Activated CD4-positive, alpha-beta T cell treated with anti-CD3 and anti-CD28 coated beads for 36 hours (primary cell): ENCODE measurements at places on chromosomes 6 and 20.
A peak's percentile ranks its signal among the peaks of the same experiment; 100 is the strongest.

DNA sequence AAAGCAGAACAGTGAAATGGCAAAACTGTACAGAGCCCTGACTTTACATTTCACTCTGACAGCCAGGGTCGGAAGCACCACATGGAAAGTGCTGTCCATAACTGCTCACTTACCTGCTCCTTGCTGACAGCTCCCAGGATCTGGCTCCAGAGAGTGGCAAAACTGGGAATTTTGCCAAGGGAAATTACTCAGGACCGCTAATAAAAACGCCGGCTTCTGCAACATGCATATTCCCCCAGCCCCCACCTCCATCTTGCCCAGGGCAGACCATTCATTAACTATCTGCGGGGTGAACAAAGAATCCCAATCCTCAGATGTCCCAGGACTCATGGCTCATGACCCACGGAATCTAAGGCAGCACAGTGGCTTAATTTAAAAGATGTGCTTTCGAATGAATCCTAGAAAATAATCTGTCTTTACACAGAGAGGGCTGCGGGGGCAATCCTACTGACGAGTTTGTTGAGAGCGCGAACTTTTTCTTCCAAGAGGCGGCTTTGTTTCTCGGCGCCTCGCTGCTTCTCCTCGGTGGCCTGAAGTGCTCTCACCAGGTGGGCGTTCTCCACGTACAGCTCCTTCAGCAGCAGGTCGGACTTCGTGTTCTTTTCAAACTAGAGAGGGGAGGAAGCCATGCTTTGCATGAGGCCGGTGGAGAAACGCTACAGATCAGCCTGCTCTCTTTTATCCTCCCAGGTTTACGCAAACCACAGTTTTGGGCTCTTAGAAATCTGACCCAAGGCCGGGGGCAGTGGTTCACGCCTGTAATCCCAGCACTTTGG, 45.8 kb downstream of the GINS1 start:
- DNase-seq: no peak

DNA sequence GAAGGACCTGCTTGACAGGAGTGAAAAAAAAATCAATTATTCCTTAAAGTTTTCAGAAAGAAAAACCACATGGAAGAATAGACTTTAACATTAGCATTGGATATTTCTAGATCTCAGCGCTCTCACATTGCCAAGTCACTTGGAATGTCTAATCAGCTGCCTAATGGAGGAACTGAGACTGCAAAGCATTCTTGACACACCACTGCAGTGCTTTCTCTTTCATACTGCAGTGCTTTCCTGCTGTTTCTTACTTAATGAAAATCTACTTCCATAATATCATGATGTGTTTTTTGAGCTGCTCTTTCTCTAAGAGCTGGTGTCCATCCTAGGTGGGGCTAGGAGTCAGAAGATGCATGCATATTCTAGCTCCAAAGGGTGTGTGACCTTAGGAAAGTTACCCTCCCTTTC, 20.4 kb upstream of the MCM3 start:
- no peak for DNase-seq

- DNase-seq: no peak
These were observed 51.0 kb downstream of the EDN3 start for GRCh38 chr20:59351157-59352040.

- no peak for DNase-seq
These were observed 73.6 kb upstream of the TIAM2 start for GRCh38 chr6:154921482-154921881.

DNA sequence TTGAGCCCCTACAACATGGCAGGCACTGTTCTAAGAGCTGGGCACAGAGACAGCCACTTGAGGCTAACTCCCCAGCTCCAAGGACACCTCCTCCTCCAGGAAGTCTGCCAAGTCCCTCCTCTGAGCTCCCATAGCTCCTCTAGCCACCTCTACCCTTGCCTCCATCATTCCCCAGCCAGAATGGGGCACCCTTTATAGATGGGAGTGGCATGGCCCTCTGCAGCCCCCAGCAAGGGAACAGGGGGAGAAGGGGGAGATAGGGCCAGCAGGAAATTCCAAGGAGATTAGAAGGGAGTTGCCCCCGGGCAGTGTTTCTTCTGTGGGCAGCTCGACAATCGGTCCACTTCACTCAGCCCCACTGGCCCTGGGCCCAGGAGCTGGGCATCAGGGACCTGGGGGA, 19.7 kb upstream of the TLDC2 start:
- no peak for DNase-seq

DNA sequence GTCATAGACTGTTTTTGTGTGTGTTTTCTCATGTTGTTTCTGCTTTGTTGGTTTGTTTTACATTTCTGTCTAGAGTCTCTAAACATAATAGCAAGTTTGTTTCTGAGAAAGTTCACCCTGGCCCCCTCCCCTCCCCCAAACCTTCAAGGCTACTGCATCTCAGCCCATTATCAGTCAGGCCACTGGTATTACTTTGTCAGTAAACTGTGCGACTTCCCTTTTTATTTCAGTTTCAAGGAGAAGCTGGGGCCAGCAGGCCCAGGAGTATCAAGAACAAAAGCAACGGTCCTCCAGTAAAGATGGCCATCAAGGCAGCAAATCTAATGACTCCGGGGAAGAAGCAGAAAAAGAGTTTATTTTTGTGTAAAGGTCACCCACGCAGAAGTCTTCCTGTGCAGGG, 32.8 kb upstream of the SCGN start:
- no peak for DNase-seq

DNA sequence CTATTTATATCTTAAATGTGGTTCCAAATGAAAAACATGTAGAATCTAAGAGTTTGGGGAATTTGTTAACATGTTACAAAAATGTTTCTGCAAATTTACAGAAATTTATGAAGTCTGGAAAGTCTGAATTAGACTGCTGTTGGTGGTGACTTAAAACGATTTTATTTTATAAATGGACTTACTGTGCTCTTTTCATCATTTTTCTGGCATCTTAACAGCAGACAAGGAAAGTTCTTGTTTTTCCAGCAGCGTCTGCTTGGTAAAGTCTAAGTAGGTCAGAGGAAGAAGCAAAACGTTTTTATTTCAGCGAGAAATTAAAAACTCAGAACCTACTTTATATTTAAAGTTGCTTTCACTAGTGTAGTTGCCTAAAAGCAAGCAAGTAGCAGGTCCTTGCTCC, 48.6 kb upstream of the COL9A1 start:
- DNase-seq: no peak

DNA sequence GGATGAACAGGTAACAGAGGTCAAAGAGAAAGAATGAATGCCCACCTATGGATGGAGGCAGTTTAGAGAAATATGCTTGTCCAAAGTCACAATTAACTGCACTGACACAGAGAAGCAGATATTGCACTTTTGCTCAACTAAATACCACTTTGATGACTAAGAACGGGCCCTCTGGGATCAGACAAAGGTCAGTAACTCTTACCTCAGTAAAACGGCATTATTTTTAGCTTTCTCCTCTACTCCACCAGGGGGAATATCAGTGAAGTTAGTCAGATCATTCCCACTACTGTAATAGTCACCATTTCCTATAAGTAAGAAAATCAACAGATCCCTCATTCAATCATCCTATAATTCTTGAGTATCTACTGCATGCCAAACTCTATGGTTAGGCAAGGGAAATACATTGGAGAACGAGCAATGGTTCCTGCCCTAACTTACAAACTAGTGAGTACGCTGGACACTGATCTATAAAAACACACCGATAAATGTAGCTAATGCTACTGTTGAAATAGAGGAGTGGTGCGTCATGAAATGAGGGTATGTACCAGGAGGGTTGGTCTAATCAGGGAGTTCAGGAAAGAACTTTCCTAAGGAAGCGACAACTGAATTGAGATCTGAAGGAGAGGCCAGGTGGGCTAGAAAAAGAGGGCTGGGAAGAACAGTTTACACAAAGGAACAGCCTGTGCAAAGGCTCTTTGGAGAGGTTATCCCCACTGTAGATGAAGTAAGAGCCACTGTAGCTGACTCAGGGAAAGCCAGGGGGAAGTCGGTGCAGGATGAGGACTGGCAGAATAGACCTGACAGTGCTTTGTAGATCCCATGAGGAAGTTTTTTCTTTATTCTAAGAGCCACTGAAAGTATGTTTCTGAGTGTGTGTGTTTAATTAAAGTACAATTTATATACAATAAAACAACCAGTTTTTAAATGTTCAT, 9.2 kb downstream of the ECI2 start:
- DNase-seq: no peak

DNA sequence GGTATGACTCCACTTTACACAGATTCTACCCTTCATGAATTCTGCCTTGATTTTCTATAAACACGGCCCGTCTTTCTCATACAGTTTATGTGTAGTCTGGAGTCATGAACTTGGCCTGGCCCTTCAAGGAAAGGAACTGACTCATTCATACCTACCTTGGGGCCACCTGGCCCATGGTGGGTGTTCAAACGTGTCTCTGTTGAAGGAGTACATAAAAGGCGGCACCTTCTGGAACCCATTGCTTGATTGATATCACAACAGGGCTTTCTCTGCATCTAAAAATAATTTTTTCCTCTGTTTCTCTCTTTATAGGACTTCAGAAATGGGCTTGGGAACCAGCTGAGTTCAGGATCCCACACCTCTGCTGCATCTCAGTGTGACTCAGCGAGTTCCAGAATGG, 363.0 kb upstream of the SOX4 start:
- no peak for DNase-seq

GRCh38 chr20:36532388-36532787, 8.9 kb upstream of the MYL9 start:
- no peak for DNase-seq

DNA sequence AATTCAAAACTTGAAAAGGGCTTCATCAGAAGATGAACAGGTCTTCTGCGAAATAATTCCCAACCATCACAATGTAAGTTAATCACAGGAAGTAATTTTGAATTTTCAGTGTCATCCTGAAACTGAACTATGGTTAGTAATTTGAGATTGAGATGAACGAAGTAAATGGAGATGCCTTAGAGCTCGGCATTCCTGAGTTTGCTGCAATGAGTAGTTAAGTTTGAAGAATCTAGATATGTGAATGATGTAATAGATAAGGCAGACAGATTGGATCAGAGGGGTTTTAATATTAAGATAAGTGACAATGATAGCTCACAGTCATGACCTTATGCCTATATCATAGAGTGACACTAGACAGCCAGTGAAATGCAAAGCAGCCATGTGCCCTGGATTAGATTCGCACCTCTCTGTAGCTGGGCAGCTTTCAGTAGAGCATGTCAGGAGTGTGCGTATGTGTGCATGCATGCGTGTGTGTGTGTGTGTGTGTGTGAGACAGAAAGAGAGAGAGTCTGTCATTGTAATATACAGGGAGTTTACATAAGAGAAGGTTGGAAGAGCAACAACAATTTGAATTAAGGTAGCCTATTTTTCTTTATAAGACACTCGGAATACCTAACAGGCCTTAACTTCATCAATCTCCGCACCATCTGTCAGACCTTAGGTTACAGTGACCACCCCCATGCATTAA, 233.0 kb downstream of the GMPR start:
- peak; percentile 36 for DNase-seq

DNA sequence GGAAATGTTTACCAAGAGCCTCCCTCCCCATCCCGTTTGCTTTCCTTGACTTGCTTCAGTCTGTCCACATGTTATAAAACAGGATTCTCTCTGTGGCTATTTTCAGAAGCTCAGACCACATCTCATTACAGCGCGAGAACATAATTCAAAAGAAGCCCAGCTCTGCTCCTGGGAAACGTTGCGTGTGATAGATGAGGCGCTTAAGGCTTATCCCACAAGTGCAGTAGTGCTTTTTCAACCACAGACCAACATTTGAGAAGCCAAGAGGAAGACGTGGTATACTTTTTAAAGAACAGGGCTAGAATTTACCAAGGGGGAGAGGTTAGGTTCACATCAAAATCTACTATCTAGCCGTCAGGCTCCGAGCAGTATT, 239.5 kb downstream of the SLC24A3 start:
- DNase-seq: no peak

DNA sequence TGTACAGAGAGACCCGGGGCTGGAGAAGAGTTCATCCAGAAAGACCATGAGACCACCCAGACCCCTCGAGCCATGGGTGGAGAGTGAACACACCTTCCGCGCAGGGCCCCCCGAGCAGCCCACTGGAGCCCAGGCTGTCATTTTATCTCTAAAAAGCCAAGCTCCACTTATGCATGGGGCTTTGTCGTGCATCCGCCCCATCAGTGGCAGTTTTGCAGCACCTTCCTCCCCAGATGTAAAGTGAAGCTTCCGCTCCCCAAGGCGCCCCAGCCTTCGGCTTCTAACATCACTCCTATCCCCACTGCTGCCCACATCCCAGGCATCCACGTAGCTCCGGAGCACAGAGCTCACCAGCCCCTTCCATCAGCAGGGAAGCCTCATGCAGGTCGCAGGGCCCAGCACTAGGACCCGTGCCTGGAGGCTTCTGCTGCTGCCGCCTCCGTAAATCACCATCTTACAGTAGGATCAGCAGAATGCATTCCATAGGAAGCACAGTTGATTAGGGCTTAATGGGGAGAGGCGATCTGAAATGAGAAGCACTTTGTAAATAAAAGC, 301.1 kb downstream of the TAF4 start:
- DNase-seq: no peak

GRCh38 chr6:116461331-116461931, at the start of gene CALHM6:
TSS of gene CALHM6 (plus strand) at chr6:116461375. CDS start at chr6:116461930, 555 bp downstream.
- DNase-seq: no peak

DNA sequence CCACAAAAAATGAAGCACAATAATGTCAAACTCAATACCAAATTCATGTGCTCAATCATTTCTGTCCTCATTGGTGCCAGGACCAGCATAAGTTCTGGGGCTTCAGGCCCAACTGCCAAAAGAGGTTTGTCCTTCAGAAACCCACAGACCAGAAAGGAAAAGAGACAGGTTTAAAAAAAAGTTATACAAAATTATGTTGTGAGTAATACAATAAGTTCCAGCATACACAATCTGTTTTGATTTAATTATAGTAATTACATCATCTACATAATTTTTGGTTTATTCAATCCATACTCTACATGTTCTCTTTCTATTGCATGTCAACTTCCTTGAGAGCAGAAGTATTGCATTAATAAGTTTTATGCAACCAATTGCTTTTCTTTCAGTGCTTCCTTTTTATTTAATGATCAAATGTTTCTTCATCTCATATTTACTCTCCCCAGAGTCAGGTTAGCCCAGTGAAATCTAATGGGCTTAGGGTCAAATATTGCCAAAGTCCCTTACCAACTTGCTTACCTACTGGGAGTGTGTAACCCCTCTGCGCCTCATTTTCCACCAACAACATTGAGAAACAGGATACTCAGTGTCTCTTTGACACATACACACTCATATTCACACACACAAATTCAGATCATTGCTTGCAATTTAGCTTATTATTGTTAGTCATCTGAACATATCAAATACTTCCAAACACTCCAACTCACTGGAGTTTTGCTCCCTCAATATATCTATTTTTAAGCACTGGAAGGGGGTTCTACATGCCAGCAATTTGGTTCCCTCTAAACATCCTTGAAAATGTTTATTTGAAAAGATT, 424.4 kb upstream of the MARCKS start:
- DNase-seq: no peak
